Neural crest cell (in vitro differentiated cells): ENCODE measurements at places on chromosomes 7 and 10. TPM values are rescaled to one million over a fixed set of nuclear protein-coding genes. Genes with fewer than 3 reads are reported as not detected.
A peak's percentile ranks its signal among the peaks of the same experiment; 100 is the strongest.

The NXPH1 gene
- 1.0 and 1.1 TPM in 2 replicates for total RNA-seq

The MGMT gene
- 13.4 and 15.8 TPM in 2 replicates for total RNA-seq

The RUFY2 gene
- 22.4 and 26.6 TPM in 2 replicates for total RNA-seq

The MAGI2 gene
- 10.0 and 10.1 TPM in 2 replicates for total RNA-seq

The NPVF gene
- not detected in 2 replicates for total RNA-seq

The SERPINE1 gene
- total RNA-seq, result 0.07 TPM in 1 of 2 replicates, not detected in the other

The DIP2C gene
- total RNA-seq, result 21.7 and 22.7 TPM in 2 replicates

GRCh38 chr10:107275806-107276205 is 111.3 kb upstream of the SORCS1 start:
- H3K36me3 ChIP-seq, result no peaks in the 10 kb centered on the region
- DNase-seq, result no peak
- H3K4me1 ChIP-seq, result no peaks in the 10 kb centered on the region
- no peak overlapping the region for H3K27ac ChIP-seq

DNA sequence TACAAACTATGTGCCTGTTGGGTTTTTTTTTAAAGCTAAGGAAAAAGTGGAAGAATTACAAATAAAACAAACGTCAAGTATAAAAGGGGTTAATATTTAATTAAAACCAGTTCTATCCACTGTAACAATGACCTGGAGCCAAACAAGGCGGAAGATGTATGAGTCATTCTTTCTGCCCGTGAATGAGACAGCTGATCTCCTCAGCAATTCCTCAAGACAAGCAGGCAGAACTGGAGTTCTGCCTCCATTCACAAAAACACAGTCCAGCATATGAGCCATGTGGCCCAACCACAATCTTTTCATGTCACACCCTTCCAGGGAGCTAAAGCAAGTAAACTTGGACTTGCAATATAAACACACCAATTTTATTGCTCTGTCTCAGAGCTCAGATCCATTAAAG is 8.4 kb downstream of the ETV1 start:
- H3K4me3 ChIP-seq, result peak overlapping the region; percentile 79
- peaks cover 69% of the 10 kb centered on the region for H3K4me1 ChIP-seq
- DNase-seq, result no peak
- peak overlapping the region; percentile 96 for H3K27ac ChIP-seq
- peaks cover 8% of the 10 kb centered on the region for H3K36me3 ChIP-seq

DNA sequence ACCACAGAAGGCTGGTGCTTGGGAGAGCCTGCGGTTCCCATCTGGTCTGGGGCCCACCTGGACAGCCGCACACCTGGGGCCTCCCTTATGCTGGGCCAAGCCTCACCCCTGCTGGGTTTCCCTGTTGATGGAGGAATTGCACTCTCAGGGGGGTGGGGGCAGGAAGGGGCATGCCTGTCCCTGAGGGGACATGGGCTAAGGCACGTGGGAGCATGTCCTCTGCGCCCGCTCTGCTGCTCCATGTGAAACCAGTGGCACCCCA is 43.4 kb downstream of the OAT start:
- DNase-seq, result no peak
- no peaks in the 10 kb centered on the region for H3K36me3 ChIP-seq
- no peak overlapping the region for H3K27ac ChIP-seq
- peaks cover 9% of the 10 kb centered on the region for H3K4me1 ChIP-seq

DNA sequence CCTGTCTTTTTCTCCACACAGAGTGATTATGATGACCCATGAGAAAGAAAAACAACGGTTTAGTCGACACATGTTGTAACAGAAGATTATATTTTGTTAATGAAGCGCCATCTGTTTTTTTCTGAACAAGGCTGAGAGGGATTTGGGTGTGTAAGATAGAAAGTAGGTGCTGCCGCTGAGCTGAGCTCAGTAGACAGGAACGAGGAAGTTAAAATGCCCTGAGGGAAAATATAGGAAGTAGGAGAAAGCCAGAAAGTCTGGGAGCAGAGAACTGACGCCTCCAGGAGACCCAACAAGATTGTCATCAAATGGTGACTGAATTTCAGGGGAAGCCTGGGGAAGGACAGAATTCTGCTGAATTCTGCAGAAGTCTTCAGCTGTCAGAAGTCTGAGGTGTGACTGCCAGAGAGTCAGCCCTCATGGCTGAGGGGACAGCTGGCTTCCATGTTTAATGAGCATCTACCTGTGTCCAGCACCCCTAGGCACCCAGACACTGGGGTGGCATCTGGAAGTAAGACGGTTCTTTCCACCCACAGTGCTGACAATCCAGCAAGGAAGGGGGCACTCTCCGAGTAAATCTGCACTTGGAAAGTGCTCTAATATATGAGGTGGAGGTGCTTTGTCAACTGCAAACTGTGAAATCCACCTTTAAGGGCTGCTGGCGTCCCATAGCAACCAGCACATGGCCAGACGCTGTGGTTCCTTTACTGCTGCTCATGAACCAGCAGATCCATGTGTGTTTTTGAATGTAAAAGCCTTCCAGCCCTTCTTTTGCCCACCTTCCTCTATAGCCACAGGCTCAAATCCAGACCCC is 12.5 kb upstream of the TSPAN15 start:
- no peak overlapping the region for H3K27ac ChIP-seq
- no peak for DNase-seq
- no peaks in the 10 kb centered on the region for H3K36me3 ChIP-seq
- H3K4me3 ChIP-seq, result no peak overlapping the region
- H3K27me3 ChIP-seq, result no peaks in the 10 kb centered on the region

DNA sequence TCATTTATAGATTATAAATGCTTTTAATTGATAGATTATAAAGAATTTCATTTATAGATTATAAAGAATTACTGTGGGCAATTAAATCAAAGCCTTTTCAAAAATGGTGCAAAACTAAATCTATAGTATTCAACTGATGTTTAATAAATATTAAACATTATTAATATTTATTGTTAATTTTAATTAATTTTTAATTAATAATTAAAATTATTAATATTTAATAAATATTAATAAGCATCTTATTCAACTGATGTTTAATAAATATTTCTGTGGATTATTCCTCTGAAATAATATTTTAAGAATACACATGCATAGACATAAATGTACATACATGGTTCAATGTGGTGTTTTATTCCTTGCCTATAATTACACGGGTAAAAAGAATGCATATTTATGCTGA is 346.8 kb downstream of the PCDH15 start:
- DNase-seq, result no peak
- H3K4me3 ChIP-seq, result no peak overlapping the region
- H3K36me3 ChIP-seq, result no peaks in the 10 kb centered on the region
- H3K4me1 ChIP-seq, result no peaks in the 10 kb centered on the region
